ENCODE measurements at places on chromosomes 3 and 15. TPM values are rescaled to one million over a fixed set of nuclear protein-coding genes. Genes with fewer than 3 reads are reported as not detected.
A peak's percentile ranks its signal among the peaks of the same experiment; 100 is the strongest.

GRCh38 chr3:16482770-16483531, 30.5 kb downstream of the RFTN1 start:
- no peak for DNase-seq

DNA sequence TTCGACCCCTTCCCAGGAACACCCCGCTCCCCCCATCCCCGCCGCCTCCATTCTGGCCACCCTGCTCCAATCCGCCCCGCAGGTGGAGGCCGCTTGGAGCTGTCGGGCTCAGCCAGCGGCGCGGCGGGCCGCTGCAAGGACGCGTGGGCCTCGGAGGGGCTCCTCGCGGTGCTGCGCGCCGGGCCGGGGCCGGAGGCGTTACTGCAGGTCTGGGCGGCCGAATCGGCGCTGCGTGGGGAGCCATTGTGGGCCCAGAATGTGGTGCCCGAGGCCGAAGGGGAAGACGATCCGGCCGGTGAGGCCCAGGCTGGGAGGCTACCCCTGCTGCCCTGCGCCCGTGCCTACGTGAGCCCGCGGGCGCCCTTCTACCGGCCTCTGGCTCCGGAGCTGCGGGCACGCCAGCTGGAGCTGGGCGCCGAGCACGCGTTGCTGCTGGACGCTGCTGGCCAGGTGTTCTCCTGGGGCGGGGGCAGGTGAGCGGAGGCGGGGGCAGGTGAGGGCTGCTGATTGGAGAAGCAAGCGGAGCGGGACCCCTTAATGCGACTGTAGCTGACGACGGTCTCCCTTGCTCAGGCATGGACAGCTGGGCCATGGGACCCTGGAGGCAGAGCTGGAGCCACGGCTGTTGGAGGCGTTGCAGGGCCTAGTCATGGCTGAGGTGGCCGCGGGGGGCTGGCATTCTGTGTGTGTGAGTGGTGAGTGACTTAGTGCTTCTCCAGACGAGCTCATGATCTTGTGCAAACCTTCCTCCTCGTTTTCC, 2.5 kb downstream of the RCCD1 start:
- peak; percentile 31 for DNase-seq

DNA sequence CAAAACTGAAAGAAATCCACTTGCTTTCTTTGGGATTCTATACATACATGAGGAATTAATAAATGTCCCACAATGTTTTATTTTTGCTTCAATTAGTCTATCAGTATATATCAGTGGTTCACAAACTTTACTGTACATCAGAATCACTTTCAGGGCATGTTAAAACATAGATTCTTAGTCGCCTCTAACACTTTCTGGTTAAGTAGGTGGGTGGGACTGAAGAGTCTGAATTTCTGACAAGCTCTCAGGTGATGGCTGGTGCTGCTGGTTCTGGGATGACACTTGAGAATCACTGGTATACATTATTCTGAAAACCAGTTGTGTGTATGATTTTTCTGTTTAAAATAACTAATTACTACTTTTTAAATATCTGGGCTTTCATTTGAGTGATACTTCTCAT, 393.3 kb downstream of the TBC1D5 start:
- no peak for DNase-seq

GRCh38 chr15:98311566-98312188, 336.7 kb upstream of the IGF1R start:
- DNase-seq = peak; percentile 83

GRCh38 chr3:21752749-21753347, 1.8 kb upstream of the ZNF385D start:
- no peak for DNase-seq

DNA sequence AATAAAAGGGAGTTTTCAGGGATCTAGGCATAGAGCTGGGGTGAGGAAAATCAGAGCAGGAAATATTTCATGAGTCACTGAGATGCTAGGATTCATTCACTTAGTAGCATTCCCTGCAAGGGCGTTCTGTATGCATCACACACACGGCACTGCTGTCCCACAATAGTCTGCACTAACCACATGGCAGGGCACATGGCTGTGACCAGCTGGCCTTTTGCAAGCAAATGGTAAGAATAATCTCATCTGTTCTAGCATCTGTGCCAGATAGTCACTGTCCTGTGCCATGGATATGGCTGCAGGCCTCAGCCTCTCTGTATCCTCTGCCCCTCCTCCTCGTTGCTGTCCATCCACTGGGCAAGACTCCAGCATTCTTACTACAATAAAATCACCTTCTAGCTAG, 37.8 kb downstream of the BOC start:
- no peak for DNase-seq

GRCh38 chr3:88150371-88150770, 612 bp downstream of the C3orf38 start:
- no peak for DNase-seq

DNA sequence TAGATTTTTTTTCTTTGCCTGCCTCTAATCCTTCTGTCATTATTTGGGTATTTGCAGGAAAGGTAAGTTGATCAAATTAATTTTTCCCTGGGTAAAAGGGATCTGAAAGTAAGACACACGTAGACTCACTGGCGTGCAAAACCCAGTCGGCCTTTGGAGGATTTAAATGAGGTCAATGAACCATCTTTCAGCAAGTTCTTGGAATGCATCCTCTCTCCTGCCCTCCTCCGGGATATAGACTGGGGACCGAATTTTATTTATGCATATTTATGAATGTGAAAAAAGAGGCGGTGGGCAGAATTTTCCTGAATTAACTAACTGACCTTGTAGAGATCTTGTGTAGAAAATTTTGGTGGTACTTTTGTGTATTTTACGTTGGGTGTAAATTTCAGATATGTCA, 2.2 kb downstream of the CADM2 start:
- no peak for DNase-seq

GRCh38 chr3:41507336-41508062, 308.2 kb downstream of the CTNNB1 start:
- no peak for DNase-seq

DNA sequence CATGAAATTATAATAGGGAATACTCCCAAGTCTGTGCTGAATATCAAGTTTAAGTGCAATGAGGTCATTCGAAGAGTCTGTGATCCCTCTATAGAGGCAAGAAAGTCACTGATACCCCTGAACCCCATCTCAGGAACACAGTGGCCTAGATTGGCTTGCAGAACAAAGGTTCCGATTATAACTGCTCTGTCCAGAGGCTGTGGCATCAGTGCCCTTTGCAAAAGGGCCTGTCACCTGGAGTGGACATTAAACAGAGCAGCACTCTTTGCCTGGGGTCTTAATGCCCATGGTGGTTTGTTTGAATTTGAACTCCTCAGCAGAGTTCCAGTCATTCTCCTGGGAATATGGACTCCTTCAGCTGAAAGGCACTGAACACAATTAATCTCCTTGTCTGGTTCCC, 93.9 kb upstream of the SLCO3A1 start:
- DNase-seq = no peak

DNA sequence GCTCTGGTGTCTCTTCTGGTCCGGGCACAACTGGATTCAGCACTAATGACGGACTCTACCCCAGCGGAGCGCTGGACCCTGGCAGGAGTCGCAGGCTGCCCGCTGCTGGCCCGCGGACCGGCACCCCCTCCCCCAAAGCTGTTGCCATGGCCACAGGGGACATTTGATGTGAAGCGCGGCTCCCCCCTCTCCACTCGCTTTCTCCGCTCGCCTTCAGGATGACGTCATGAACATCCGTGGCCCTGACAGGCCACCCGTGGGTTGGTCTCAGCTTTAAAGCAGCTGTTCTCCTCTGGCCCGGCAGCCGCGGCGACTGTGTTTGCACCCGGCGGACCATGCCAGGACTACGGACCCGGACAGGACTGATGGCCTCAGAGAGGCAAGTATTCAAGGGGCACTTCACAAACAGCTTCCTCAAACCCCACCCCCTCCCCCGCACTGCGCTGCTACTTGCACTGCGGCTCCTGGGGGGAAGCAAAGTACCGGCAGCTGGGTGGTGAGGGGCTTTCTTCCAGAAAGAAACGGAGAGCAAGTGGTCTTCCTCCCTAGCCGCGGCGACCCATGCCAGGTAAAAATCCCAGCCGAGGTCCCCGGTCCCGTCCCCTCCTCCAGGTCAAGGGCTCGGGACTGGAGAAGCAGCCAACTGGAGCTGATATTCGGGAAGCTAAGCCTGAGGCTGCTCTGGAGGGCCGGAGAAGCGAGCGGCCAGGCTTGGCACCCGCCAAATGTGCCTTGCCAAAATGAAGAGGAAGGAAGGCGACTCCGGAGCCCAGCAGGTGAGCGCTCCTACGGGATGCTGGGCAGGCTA, 16.6 kb upstream of the AEN start:
- DNase-seq = peak; percentile 87

GRCh38 chr3:56275120-56275519, 193.1 kb downstream of the ERC2 start:
- no peak for DNase-seq

- no peak for DNase-seq
Observed at GRCh38 chr15:73900095-73900712, 26.1 kb upstream of the LOXL1 start.

DNA sequence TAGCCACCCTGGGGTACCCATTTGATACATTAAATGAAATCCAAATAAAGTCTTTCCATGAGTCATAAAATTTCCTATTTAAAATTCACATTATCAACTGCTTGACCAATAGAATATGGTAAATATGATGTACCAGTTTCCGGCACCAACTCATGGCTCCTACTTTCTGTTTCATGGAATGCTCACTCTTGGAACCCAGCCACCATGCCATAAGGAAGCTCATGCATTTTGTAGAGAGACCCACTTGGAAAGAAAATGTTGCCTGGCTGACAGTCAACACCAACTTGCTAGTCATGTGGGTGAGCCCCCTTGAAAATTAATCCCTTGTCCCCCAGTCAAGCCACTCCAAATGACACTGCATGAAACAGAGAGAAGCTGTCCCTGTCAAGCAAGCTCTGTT, 57.2 kb downstream of the WWTR1 start:
- no peak for DNase-seq

- DNase-seq = no peak
Observed at GRCh38 chr3:9688961-9689360, 14.7 kb upstream of the CPNE9 start.

Gene CLDN18
- not detected for total RNA-seq

Gene CCR1
- total RNA-seq = 0.98 TPM

Gene GMPPB
- total RNA-seq = 28.5 TPM

Gene CCDC39
- total RNA-seq = not detected

Gene SCN11A
- 0.13 TPM for total RNA-seq

Gene TMEM42
- total RNA-seq = 20.6 TPM

Gene UACA
- 63.9 TPM for total RNA-seq

Data from thyroid gland (tissue), 4 donors.